Neural progenitor cell (in vitro differentiated cells): ENCODE measurements at places on chromosomes 7 and 10.

- DNase-seq, result no peak
Measured at GRCh38 chr7:64504581-64505120, 58.2 kb downstream of the ZNF680 start.

GRCh38 chr10:21797533-21797932 lies 206.0 kb downstream of the DNAJC1 start:
- DNase-seq, result no peak

GRCh38 chr10:121800146-121800545 lies 127.7 kb downstream of the ATE1 start:
- no peak for DNase-seq

- DNase-seq, result no peak
Measured at GRCh38 chr7:12683678-12684585, 3.5 kb upstream of the ARL4A start.

- DNase-seq, result no peak
Measured at GRCh38 chr10:128095027-128095752, 31.0 kb downstream of the MKI67 start.

- no peak for DNase-seq
Measured at GRCh38 chr7:54860003-54860775, 101.2 kb upstream of the SEC61G start.

- DNase-seq, result no peak
Measured at GRCh38 chr10:776772-777171, 87.3 kb upstream of the DIP2C start.

GRCh38 chr7:34298492-34299013 lies 359.5 kb upstream of the NPSR1 start:
- DNase-seq, result no peak

DNA sequence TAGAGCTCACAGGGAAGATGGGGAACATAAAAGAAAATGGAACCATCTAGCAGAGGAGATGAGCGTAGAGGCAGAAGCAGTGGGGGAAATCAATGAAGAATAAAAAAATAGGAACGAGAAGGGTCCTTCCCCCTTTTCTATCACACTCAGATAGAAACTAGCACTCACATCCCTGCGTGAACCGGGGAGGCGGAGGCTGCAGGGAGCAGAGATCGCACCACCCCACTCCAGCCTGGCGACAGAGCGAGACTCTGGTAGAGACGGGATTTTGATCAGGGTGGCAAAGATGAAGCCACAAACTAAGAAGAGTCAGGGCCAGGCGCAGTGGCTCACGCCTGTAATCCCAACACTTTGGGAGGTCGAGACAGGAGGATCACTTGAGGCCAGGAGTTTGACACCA lies 64.7 kb upstream of the ECHDC3 start:
- DNase-seq, result no peak

DNA sequence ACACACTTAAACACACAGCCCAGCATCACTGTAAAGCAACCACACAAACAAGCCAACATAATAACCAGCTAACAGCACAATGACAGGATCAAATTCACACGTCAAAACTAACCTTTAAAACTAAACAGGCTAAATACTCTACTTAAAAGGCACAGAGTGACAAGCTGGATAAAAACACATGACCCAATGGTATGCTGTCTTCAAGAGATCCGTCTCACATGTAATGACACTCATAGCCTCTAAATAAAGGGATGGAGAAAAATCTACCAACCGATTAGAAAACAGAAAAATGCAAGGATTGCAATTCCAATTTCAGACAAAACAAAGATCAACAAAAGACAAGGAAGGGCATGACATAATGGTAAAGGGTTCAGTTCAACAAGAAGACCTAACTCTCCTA lies 17.2 kb upstream of the PRSS58 start:
- DNase-seq, result no peak

GRCh38 chr7:134472572-134473244 lies 13.8 kb upstream of the AKR1B1 start:
- DNase-seq, result no peak

DNA sequence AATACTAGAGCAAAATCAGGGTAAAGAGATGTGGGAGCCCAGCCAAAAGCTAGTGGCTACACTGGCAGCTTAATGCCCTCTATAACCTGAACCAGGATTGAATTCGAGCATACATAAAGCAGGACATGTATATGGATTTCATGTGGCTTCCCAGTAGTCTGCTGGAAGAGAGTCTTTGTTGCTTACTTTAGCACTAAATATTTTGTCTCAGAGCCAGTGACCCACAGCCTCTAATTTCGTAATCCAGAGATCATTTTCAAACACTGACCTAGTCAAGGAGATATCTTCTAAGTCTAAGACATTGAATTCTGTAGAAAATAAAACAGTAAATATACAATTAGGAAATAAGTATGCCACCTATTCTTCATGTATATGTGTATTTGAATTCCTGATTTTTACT lies 64.2 kb upstream of the GNAI1 start:
- no peak for DNase-seq

- DNase-seq, result no peak
Measured at GRCh38 chr7:39904077-39904486, 46.0 kb upstream of the CDK13 start.

DNA sequence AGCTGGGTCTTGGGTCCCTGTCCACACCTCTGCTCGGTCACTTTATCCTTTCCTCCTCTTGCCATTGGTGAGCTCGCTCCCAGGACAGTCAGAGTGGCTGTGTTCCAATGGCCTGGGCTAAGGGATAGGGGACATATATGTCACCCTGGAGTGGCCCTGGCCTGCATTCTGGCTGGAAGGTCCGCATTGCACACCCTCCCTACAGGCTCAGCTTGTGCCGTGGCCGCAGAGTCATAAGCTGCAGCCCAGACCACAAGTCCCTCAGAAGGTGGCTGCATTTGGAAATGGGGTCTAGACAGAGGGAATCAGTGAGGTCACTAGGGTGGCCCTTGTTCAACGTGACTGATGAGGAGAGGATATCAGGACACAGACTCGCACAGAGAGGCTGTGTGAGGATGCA lies 363.8 kb upstream of the SHH start:
- DNase-seq, result no peak

GRCh38 chr7:24889611-24890010 lies 90.4 kb downstream of the OSBPL3 start:
- DNase-seq, result no peak

- DNase-seq, result no peak
Measured at GRCh38 chr7:85156661-85157208, 30.1 kb downstream of the SEMA3D start.

DNA sequence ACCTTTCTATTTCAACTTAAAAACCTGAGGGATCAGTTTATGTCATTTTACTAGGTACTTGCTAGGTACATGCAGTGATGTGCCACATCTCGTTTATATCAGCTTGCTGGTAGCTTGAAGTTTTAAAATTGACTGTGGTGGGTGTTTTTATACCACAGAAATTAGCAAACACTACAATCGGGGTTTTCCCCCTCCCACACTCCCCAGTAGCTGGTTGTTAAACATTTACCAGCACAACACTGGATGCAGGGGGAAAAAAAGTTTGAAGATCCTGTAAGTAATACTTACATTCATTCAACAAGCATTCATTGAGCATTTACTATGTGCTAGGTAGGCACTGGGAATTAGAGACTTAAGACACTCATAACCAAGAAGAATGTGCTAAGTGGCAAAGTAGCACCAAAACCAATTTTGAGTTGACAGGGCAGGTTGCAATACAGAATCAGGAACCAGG lies 32.6 kb downstream of the USP6NL start:
- no peak for DNase-seq

GRCh38 chr10:114761205-114762193 lies 60.1 kb upstream of the FHIP2A start:
- DNase-seq, result no peak

GRCh38 chr7:28006491-28006890 lies 174.1 kb downstream of the JAZF1 start:
- DNase-seq, result no peak

DNA sequence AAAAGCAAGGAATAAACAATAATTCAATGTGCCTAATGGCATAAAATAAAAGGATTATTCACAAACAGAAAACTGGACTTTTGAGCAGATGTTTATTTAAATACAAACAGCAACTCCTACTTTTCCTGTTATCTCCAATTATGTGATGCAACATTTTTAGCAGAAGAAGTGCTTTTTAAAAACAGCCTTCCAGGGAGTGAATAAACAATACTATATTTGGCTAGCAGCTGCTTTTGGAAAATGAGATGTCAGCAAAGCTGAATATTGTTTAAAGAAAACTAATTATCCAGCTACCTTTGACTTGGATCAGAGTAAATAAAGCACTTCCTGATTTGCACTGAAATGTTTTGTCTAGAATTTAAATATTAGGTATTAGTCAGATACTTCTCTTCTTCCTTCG lies 23.2 kb downstream of the CDK1 start:
- DNase-seq, result no peak

GRCh38 chr10:3281941-3282673 lies 109.5 kb upstream of the PITRM1 start:
- no peak for DNase-seq

DNA sequence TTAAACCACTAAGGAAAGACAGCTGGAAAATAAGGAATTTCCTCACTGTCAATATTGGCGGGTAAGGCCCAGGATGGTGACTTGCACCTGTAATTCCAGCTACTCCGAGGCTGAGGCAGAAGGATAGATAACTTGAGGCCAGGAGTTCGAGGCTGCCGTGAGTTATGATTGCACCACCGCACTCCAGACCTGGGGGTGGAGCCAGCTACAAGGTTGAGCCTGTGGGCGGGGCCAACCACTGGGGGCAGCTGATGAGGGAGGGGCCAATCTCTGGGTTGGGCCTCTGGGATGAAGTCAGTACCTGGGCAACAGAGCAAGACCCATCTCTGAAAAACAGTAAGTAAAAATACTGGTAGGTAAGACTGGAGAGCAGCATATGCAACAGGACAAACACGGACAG lies 80.1 kb upstream of the ADO start:
- DNase-seq, result no peak

- no peak for DNase-seq
Measured at GRCh38 chr7:149161241-149161848, 14.1 kb downstream of the ZNF398 start.

- DNase-seq, result no peak
Measured at GRCh38 chr7:1915326-1915725, 245.2 kb downstream of the ELFN1 start.

DNA sequence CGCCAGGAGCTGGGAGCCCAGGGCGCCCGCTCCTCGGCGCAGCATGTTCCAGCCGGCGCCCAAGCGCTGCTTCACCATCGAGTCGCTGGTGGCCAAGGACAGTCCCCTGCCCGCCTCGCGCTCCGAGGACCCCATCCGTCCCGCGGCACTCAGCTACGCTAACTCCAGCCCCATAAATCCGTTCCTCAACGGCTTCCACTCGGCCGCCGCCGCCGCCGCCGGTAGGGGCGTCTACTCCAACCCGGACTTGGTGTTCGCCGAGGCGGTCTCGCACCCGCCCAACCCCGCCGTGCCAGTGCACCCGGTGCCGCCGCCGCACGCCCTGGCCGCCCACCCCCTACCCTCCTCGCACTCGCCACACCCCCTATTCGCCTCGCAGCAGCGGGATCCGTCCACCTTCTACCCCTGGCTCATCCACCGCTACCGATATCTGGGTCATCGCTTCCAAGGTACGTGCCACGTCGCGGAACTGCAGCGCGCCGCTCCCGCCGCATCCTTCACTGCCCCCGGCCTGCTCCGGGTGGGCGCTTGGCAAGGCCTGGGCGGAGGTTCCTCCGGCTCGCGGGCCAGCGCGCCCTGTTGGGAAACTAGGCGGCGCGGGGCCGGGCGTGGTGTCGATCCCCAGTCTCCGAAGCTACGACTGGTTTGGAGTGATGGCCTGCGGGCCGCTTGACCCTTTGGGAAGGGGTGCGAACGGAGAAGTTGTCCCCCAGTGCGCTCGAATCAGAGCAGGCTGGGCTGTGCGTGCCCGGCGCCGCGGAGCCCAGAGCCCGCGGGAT lies 868 bp downstream of the EMX2 start:
- peak; percentile 86 for DNase-seq

GRCh38 chr7:80895056-80895455 lies 23.8 kb downstream of the SEMA3C start:
- no peak for DNase-seq

GRCh38 chr7:6056616-6057015 lies 25.4 kb downstream of the ANKRD61 start:
- no peak for DNase-seq

DNA sequence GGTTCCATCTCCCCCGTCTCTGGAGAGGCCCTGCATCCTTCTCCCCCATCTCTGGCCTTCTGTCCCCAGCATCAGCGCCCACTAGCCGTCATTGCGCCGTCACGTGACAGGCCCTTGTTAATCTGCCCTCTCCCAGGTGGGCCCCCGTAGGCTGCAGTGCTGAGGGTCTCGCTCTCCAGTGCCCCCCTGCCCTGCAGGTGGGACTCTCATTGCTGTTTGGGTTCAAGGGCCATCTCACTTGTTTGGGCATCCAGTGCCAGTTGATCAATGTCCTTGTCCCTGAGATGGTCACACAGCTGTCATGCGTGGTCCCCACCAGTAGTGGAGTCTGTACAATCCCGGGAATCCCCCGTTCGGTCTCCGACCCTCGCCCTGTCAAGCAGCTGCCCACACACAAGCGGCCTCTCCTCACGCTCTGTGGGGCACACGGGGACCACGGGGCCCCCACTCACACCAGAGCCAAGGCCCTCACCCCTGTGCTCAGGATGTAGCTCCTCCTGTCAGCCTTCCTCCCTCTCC lies 114.0 kb downstream of the INPP5A start:
- no peak for DNase-seq

- peak; percentile 83 for DNase-seq
Measured at GRCh38 chr10:82150123-82150900, 275.3 kb downstream of the NRG3 start.

DNA sequence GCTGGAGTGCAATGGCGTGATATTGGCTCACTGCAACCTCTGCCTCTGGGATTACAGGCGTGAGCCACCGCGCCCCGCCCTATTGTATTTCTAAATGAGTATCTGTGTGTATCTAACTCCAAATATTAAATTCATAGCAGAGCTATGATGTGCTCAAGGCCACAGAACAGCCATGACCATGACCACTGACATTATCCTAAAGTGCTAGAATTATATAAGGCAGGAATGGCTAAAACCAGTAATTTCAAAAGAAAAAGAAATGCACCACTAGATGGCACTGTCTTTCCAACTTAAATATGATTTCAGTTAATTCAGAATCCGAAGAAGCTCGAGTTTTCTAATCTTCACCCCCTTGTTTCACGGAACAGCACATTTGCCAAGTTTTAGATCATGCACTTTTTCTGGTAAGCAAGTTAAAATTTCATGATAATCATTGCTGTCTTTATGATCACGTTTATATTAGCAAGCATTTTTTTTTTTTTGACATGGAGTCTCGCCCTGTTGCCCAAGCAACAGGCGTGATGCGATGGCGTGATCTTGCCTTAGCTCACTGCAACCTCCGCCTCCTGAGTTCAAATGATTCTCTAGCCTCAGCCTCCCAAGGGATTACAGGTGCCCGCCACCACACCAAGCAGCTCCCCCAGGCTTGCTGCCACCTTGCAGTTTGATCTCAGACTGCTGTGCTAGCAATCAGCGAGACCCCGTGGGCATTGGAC lies 65.3 kb downstream of the OR13A1 start:
- peak; percentile 86 for DNase-seq

- no peak for DNase-seq
Measured at GRCh38 chr7:111833466-111833865, 271.2 kb upstream of the IMMP2L start.

- no peak for DNase-seq
Measured at GRCh38 chr7:51126813-51127617, 189.6 kb downstream of the COBL start.
